PC-3 (cell line): ENCODE measurements at places on chromosomes 7 and 10. TPM values are rescaled to one million over a fixed set of nuclear protein-coding genes. Genes with fewer than 3 reads are reported as not detected.

Gene PEX1
- total RNA-seq = 6.2 and 8.5 TPM in 2 replicates

GRCh38 chr10:84198206-84198915 lies 4.0 kb downstream of the CDHR1 start:
- no peak for DNase-seq

- DNase-seq = peak; percentile 67
These were observed 65.4 kb downstream of the TACC2 start for GRCh38 chr10:122054048-122055025.

DNA sequence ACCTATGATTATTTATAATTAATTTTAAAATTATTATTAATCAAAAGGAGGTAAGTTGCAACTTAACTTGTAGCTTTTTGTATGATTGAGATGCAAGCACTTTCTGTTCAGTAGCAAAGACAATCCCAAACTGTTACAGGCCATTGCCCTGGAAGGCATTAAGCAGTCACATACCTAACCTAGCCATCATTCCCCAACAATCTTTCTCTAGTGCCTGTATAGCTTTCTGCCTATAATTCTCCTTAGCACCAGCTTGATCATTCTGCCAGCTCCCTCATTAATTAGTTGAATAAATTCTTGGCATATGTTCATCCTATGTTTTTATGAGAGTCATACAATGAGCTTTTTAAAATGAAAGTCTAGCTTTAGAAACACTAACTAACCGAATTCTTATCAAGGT lies 178.9 kb upstream of the TMEM106B start:
- no peak for DNase-seq

- DNase-seq = no peak
These were observed 319.5 kb upstream of the NFE2L3 start for GRCh38 chr7:25832456-25832855.

- no peak for DNase-seq
These were observed 95.3 kb upstream of the HDAC9 start for GRCh38 chr7:18400275-18400674.

GRCh38 chr10:45468079-45468478 lies 94.1 kb downstream of the ALOX5 start:
- no peak for DNase-seq
